ENCODE measurements at places on chromosomes 12 and 14.

DNA sequence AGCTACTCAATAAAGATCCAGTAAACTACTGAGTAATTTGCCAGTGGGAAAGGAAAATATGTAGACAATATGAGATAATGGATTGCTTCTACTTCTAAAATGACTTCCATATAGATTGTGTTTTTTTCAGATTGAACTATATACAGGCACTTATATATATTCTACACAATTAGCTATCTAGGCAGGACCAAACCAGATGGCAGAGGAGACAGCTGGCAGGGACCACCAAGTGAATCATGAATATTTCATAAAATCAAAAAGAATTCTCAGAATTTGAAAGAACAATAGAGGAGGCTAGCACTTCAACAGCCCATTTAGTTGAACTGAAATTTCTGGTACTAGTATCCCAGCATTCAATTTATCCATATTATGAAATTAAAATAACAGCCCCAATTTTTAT lies 338.0 kb upstream of the RPL10L start:
- no peak for DNase-seq

DNA sequence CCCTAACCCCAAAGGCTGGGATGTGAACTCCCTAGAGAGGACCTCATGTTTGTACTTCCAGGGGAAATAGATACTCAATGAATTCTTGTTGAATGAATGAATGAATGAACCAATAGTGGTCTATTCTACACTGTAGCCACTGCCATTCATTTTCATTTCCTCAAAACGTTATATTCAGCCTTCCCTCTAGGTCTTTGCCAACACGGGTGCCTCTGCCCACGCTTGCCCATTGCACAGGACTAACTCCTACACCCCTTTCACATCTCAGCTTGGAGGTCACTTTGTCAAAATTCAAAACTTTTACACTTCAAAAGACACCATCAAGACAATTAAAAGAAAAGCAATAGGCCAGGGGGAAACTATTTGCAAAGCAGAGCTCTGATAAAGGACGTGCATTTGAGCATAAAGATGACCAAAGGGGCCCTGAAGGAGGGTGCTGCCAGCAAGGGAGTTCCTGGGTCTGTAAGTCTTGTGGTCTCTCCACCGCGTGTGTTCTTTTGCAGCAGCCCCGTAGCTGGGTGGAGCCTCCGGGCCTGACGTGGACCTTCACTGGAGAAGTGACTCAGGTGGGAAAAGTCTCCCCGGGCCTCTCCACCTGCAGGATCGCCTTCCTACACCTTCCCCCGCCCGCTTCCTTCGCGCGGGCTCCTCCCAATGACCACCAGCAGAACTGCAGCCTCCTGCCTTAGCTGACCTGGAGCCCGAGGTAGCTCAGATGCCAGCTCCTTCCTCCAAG lies 31.5 kb downstream of the TMEM63C start:
- peak; percentile 26 for DNase-seq

DNA sequence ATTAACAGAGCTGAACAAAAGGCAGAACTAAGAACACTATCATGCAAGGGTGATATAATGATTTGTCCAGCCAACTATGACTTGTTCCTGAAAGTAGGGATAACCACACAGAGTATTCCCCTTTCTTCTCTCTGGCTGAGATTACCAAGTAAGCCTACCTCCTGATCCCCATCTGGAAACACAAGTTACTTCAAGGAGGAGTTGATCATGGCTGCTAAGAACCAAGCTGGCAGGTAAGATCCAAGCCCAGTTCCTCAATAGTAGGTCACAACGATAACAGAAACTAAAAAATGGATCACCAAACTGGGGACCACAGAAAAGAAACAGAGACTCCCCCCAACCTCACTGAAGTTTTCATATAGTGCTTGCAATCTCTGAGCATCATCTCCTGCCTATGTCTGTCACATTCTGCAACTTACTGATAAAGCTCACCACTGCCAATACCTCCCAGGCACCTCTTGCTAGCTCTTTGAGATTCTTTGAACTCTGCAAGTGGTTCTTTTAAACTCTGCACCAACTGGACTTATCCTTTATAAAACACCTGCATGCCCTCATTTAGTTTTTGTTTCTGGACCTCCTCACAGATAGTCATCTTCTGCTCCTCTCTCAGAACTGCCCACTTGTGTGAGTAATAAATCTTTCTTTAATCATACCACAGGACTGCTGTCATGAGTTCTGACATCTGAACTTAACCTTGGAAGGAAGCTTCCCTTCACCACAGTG lies 76.6 kb downstream of the LRP6 start:
- no peak for DNase-seq

DNA sequence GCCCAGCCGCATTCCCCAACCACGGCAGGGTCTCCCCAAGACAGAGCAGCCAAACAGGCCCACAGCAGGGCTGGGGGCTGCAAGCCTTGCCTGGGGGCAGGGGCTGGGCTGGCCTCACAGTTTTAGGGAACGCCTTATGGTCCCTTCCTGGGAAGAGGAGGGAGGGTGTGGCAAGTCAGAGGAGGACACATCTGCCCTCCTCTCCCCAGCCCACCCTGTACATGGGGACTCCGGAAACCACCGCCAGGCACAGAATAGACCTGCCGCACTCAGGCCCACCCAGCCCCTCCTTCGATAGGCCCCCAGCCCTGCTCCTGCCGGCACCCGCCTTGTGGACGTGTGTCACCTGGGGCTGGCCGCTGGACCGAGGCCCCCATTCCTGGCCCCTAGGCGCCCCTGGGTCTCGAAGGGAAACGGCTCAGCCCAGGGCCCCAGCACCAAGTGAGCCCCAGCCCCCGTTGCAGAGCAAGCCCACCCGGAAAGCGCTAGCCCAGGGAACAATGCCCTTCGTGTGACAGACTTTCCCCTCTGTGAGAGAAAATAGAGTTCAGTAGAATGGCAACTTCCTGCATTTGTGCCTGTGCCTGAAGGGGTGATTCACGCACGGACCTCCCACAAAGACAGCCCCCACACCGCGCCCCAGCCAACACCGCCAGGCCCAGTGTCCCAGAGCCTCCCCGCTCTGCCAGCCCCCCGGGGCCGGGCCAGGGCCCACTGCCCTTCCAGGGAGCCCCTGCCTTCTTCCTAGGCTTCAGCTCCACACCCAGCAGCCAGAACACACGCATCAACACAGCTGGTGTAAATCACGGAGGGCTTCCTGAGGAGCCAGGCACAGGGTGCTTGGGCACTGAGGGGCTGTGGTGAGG lies 12.0 kb upstream of the NUDT14 start:
- DNase-seq = peak; percentile 97

- DNase-seq = peak; percentile 8
These were observed 12.5 kb downstream of the IFNG-AS1 start for GRCh38 chr12:68001486-68002466.

- no peak for DNase-seq
These were observed 10.1 kb upstream of the TC2N start for GRCh38 chr14:91877376-91877915.

DNA sequence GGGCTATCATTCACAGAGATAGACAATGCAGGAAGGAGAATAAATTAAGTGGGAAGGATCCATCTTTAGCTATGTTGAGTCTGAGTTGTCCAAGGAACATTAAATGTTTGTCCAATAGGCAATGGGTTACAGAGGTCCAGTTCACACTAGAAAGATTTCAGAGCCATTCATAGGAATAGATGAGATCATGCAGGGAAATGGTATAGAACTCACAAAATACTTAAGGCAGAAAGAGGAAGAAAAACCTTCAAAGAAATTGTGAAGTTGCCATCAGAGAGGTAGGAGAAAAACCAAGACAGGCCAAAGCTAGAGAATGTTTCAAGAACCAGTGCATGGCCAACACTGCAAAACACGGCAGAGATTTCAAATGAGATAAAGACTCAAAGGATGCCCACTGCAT lies 94.1 kb downstream of the PHLDA1 start:
- no peak for DNase-seq

DNA sequence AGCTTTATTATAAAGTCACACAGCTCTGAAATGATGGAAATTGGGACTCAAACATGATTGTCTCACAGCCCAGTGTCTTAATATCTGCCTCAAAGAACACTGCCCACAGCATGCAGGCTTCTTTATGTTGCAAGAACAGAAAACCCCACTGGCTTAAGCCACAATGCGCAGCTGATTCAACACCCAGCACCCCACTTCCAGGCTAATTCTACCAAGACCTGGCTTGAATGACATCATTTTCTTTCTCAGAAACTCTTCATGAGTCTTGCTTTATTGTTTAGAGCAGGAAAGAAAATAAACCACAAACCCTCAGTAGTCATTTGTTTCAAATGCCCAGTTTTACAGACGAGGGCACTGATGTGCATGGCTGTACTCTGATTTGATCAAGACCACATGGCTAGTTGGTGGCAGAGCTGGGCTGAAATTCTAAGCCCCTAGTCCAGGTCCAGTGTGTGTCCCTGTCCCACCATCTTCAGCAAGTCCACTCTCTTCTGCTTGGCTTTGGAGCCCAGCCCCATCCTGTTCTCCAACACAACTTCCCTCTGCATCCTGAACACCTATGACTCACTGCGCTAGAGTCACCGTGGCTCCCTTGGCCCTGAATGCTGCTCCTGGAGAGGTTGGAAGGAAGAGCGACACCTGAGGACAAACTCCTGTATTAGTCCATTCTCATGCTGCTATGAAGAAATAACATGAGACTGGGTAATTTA lies 50.3 kb upstream of the SRSF5 start:
- DNase-seq = peak; percentile 78

DNA sequence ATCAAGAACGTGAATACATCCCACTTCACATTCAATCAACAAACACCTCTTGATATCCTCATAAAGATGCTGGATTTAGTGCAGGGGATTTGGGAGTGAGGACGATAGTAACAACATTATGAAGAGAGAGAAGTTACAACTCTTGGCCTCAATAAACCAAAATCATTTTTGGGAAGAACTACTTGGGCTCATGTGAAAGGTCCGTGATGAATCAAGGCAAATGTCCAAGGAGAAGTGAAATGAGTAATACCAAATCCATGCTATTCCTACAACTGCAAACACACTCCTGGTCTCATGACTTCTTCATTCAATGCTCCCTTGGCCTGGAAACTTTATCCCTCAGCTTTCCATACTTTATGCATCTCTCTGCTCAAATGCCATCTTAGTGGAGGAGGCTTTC lies 162.0 kb upstream of the LMNTD1 start:
- DNase-seq = no peak

GRCh38 chr12:94133964-94134795 lies 14.2 kb upstream of the PLXNC1 start:
- peak; percentile 39 for DNase-seq

GRCh38 chr12:55908726-55909512 lies 18.8 kb downstream of the PYM1 start:
- no peak for DNase-seq

GRCh38 chr12:62301080-62301798 lies 41.0 kb downstream of the USP15 start:
- no peak for DNase-seq

DNA sequence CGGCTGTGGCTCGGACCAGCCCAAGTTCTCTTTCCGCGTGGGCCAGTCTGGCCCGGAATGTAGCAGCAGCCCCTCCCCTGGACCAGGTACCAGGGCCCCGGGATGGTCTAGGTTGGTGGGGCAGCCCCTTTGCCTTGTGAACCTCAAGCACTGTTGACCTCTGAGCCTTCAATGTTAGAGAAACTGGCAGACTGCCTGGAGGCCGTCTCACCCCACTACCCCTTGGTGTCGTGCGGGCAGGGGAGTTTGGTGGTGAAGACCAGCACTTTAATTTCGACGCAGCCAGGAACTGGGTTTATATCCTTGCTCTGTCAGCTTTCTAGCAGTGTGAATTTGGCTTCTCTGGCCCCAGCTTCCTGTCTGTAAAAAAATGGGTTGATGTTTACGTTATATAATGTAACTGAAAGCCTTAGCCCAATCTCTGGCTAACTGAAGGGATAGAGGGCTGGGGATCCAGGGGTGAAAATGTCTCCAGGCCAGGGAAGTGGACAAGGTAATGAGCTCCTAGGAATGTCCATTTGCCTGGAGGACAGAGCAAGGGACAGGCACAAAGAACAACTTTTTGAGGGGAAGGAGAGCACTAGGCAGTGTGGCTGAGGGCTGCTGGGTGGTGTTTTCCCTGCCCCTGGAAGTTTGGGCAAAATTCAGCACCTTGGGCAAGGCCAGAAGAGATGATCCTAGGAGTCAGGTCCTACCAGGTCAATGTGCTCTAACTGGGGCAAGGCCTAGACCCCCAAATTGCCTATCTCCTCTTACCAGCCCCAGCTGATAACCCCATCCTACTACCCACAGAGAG lies 11.4 kb downstream of the MCRS1 start:
- no peak for DNase-seq

DNA sequence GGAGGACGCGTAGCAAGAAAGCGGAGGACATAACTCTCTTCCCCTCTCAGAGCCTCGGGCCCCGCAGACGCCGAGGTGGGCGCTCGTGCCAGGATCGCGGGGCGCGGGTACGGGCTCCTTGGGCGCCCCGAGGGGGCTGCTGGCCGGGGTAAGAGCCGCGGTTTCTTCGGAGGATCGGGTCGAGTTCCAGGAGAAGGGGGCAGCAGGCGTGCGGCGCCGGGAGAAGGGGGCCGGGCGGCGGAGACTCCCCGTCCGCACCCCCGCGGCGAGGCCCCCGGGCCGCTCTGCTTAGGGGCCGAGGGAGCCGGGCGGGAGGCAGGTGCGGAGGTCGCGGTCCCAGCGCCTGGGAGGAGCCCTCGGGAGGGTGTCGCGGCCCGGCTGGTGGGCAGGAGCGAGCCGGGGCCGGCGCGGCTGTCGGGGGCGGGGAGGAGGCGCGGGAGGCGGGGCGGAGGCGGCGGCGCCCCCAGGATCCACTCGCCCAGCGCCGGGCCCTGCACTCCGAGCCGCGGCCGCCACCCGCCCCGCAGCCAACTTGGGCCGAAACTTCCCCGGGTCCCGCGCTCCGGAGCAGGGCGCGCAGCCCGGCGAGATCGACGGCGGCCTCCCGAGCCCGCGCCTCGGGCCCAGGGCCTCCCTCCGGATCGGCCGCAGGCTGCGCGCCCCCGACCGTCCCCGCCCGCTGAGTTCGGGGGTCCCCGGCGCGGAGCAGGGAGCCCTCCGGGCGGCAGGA lies 64.4 kb downstream of the FBXL14 start:
- DNase-seq = no peak

- DNase-seq = no peak
These were observed 140.8 kb downstream of the SCARB1 start for GRCh38 chr12:124722878-124723277.

- no peak for DNase-seq
These were observed 71.8 kb downstream of the TTC9 start for GRCh38 chr14:70713511-70713916.

GRCh38 chr12:70069221-70070105 lies 173.8 kb upstream of the CNOT2 start:
- no peak for DNase-seq

DNA sequence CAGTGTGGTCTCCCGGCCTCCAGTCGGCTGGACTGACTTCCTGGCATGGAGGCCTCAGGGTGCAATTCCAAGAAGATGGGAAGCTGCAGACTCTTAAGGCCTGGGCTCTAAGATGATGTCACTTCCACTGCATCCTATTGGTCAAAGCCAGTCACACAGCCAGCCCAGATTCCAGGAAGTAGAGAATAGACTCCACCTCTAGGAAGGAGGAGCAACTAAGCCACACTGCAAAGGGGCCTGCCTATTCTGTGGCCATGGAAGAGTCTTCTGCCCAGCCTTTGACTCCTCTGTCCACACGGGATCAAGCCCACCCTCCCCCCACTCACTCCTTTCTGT lies 103.9 kb upstream of the RFLNA start:
- DNase-seq = peak; percentile 10

- DNase-seq = no peak
These were observed 11.8 kb downstream of the CD163L1 start for GRCh38 chr12:7431993-7432685.

GRCh38 chr12:113382206-113382605 lies 21.5 kb downstream of the SDS start:
- DNase-seq = no peak

- DNase-seq = no peak
These were observed 3.0 kb upstream of the CRACR2A start for GRCh38 chr12:3755898-3756297.

GRCh38 chr12:132261328-132262138 lies 67.9 kb downstream of the GALNT9 start:
- DNase-seq = no peak

Measured in kidney capillary endothelial cell (primary cell).